Mucosa of gallbladder (tissue), 1 donor: ENCODE measurements at places on chromosomes 7 and 10.

DNA sequence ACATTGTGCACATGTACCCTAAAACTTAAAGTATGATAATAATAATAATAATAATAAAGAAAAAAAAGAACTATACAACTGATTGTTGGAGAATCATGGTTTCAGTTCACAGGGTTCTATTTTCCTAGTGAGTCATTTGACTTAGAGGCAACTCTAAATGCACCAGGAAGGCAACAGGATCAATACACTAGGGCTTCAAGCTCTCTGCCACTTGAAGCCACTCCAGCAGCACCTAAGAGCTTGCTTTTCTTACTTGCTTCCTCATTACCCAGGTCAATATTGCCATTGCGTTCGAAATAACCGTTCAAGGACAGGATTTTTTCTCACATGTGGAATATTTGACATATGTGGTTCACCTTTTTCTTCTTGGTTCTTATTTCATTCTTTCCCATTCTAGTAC is 189.7 kb downstream of the GRM3 start:
- peak; percentile 68 for DNase-seq

DNA sequence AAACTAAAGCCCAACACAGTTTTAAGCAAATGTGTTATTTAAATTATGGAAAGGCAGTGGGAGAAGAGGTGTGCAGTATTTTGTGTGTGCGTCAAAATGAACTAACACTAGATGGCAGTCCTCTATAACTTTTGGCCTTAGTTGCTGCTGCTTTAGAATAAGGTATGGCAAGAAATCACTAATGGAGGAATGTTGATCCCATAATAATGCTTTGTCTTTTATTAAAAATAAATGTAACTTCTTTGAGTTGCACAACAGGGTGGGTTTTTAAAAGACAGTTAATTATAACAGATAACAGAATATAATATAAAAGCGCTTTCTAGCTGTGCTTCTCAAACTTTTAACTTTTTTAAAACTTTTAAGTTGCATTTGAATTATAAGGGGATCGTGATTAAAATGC is 56.4 kb downstream of the BBS9 start:
- no peak for DNase-seq

GRCh38 chr10:80277016-80277415 is 12.4 kb downstream of the MAT1A start:
- no peak for DNase-seq

GRCh38 chr10:122849090-122849489 is 3.4 kb upstream of the CUZD1 start:
- DNase-seq: no peak

GRCh38 chr7:123797673-123798531 is 47.1 kb upstream of the HYAL4 start:
- no peak for DNase-seq

- DNase-seq: no peak
These were observed 192.0 kb downstream of the ADK start for GRCh38 chr10:74342991-74343390.

GRCh38 chr7:121901026-121901425 is 28.1 kb downstream of the PTPRZ1 start:
- DNase-seq: no peak
